ENCODE measurements at places on chromosomes 5 and 9. TPM values are rescaled to one million over a fixed set of nuclear protein-coding genes. Genes with fewer than 3 reads are reported as not detected.

Gene LCN9
- not detected for total RNA-seq

Gene ERCC8
- 5.1 TPM for total RNA-seq

Gene ADAMTS6
- total RNA-seq, result not detected

Gene PRDM12
- not detected for total RNA-seq

Gene PHF2
- 7.2 TPM for total RNA-seq

- DNase-seq, result no peak
Observed at GRCh38 chr9:132632413-132633129, 37.2 kb downstream of the DDX31 start.

DNA sequence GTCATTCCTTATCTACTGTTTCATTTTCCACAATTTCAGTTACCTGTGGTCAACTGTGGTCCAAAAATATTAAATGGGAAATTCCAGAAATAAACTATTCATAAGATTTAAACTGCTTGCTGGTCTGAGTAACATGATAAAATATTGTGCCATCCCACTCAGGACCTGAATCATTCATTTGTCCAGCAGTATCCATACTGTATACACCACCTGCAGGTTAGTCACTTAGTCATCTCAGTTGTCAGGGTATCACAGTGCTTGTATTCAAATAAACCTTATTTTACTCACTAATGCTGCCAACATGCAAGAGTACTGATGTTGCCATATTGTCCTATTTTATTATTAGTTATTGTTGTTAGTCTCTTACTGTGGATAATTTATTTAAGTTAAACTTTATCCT, 139.7 kb downstream of the FBXO4 start:
- DNase-seq, result no peak

GRCh38 chr5:35675392-35675791, 57.7 kb downstream of the SPEF2 start:
- DNase-seq, result no peak

GRCh38 chr9:130446101-130446861, 1.5 kb downstream of the ASS1 start:
- DNase-seq, result no peak

GRCh38 chr9:93032545-93032944, 26.0 kb upstream of the SUSD3 start:
- DNase-seq, result no peak

DNA sequence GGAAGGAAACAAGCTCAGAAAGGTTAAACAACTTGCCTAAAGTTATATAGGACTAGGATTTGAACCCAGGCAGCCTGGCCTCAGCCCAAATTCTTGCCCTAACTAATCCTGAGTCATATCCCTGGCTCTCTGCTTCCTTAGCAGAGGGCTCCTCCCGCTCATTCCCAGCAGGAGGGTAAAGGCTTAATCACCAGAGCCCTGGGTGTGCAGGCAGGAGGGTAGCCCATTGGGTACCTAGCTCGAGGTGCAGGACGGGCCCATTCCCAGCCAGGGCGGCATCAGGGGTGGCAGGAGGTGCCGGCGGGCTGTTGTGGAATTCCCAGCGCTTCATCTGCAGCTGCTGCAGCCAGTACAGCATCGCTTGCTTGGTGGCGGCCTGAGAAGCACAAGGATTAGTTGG, 3.9 kb downstream of the TBC1D2 start:
- DNase-seq, result peak; percentile 67

GRCh38 chr5:68557162-68557936, 341.8 kb downstream of the PIK3R1 start:
- no peak for DNase-seq
